ENCODE measurements at places on chromosomes 1 and 21.

DNA sequence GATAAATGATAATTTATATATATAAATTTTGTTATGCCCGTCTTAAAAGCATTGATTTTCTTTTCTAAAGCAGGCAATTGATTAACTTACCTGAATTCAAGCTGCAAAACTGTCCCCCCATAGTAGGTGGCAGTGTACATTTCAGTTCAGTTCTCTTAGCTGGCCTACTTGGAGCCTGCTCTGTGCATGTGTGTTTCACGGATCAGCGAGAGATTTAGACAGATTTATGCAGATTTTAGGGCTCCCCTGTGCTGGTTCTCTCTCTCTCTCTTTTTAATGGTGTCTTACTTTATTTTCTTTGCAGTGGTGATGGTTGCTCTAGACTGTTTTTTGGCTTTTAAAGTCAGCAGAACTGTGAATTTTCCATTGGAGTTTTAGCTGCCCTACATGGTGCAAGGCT is 30.7 kb downstream of the CLIC4 start:
- DNase-seq: no peak

GRCh38 chr1:154154534-154155191 is at the start of gene NUP210L:
TSS of gene NUP210L (minus strand) at chr1:154155073.
- no peak for DNase-seq

DNA sequence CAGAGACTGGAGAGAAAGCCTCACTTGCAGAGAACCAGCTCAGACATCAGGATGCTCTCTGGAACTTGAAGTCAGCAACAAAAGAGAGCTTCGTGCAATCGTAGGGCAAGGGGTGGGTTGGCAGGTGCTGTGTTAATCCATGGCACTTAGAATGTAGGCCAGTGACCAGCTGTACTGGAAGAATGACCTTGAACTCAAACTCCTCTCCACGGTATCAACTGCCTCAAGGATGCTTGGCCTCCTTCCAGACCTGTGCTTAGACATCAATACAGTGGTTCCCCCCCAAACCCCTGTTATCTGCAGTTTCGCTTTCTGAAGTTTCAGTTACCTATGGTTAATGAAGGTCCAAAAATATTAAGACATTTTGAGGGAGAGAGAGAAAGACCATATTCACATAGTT is 6.5 kb downstream of the KANK4 start:
- DNase-seq: no peak

GRCh38 chr21:41940431-41940830 is 13.4 kb downstream of the C2CD2 start:
- no peak for DNase-seq

DNA sequence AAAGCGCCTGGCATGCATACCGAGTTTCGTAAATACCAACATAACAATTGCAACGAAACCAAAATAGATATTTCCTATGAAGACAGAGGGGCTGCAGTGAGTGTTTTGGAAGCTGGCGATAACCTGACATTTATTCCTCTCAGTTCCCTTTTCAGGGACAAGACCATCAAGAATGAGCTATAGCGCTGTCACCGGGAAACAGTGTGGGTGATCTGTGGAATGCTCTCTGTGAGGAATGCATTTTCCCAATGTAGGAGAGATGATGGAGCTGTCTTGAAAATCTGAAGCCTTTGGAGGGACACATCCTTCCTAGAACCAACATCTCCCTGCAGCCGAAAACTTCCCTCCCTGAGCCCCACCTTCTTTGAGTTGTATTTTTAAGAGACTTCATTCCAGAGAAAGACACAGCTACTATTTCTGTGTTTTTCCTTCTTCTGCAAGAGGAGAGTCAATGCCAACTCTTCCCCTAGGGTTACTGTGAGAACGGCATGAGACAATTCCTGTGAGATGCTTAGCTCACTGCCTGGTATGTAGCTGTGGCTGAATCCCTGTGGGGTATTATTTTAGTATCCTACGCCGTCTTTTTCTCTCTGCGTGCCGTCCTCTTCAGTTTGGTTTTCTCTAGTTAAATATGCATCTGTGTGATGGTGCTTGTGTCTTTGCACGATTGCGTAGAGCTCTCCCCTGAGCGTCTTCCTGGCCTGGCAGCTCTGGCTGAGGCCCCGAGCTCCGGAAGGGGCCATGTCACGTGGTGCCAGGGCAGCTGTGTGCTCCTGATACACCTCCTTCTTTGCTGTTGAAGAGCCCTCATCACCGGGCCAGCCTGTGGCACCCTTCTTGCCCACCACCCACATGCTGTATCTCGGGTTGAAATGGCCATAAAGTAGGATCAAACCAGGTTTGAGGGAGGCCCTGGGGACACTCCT is 45.2 kb downstream of the AJAP1 start:
- DNase-seq: no peak

DNA sequence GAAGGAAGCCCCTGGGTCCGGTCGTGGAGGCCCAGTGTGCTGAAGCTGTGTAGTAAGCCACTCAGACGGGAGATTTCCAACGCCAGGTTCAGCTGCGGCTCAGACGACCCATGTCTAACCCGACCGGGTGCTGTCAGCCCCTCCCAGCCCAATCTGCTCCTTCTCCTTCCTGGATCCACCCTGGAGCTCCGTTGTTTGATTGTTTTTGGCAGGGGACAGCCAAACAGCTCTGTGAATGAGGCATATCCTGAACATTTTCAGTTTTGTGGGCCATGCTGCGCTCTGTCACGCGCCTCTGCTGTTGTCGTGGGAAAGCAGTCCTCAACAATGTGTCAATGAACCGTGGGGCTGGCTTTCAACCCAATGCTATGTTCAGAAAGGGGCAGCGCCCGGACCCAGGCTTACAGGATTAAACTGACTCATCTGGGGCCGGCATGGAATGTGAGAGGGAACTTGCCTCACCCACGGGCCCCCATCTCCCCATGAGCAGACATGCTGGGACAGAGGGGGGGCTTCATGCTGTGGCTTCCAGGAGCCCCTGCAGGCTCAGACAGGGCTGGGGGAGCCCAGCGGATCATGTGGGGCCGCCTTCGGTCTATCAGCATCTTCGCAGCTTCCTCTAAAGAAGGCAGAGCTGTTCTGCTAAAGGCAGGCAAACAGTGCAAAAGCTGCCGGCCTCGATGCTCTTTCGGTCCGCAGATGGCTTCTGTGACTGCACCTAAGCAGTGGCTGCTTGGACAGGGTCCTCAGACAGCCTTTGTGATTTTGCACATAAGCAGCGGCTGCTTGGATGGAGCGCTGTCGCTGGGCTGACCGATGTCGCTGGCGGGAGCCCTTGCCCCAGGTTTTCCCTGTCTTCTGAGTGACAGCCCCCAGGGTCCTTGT is 101.7 kb downstream of the RIPK4 start:
- no peak for DNase-seq

All from B cell (primary cell).